ENCODE measurements at places on chromosomes 1 and 21.

DNA sequence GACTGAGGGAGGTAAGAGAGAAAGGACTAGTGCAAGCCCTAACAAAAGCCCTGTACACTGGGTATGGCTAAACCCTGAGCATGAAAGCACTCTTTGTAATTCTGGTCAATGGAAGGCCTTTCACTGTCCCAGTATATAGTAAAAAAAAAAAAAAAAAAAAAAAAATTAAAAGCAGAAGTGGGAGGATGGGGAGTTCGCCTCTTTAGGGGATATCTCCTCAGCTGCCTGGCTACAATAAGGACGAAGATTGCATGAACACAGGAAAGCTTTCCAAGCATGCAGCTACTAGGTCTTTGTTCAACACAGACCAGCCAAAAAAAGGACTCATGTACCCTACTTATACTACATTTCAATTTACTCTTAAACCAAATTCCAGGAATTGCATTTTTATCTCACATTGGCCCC, 59.1 kb downstream of the EIF4G3 start:
- DNase-seq = no peak

DNA sequence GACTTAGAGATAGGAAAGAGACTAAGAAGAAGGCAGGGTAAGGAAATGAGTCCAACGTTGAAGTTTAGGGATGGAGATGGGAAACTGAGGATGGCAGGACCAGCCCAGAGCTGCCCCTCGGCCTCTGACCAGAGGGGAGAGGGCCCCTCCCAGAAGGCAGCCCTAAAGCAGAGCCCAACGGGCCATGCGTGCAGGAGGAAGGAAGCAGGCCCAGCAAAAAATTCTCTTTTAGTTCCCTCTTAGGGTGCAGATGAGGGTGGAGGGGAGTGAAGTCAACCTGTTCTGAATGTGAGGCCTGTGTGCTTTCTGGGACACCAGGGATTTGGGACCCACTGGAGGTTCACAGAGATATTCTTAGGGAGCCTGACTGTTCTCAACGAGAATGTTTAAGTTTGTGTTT, 225.4 kb downstream of the RHOU start:
- no peak for DNase-seq

- DNase-seq = no peak
Measured at GRCh38 chr21:31426235-31426797, 82.3 kb upstream of the TIAM1 start.

GRCh38 chr1:64743954-64744491, 852 bp upstream of the RAVER2 start:
- DNase-seq = peak; percentile 39

GRCh38 chr1:175220853-175221556, 28.4 kb upstream of the KIAA0040 start:
- DNase-seq = no peak

GRCh38 chr1:244137725-244138124, 86.6 kb downstream of the ZBTB18 start:
- no peak for DNase-seq

DNA sequence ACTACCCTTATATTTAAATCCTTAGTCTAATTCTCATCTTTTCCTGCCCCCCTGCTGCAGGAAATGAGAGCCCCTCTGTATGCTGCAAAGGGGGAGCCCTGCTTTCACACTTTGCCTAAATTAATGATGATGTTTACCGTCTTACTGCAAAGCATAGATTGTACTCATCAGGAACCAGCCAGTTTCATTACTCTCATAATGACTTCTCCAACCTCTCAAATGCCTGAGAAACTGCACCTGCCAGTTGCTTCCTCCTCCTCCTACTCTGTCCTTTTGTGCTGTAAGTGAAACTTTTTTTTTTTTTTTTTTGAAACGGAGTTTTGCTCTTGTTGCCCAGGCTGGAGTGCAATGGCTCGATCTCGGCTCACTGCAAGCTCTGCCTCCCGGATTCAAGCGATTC, 101.7 kb downstream of the ADSS2 start:
- DNase-seq = no peak

GRCh38 chr1:25677193-25677773, 60.7 kb downstream of the MAN1C1 start:
- no peak for DNase-seq

DNA sequence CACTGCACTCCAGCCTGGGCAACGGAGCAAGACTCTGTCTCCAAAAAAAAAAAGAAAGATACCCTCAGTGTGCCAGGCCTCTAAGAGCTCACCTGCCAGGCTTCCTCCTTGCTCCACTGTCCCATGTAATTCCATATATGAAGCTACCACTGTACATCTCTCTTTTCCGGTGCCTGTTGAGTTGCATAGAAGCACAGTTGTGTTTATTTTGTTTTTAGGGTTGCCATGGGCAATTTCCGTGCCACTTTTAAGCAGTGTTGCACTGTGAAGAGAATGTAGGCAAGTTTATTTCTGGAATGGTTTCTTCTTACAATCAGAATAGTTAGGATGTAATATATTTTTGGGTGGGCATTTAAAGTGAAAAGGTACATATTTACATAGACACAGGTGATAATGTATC, 23.3 kb downstream of the MR1 start:
- DNase-seq = peak; percentile 32

DNA sequence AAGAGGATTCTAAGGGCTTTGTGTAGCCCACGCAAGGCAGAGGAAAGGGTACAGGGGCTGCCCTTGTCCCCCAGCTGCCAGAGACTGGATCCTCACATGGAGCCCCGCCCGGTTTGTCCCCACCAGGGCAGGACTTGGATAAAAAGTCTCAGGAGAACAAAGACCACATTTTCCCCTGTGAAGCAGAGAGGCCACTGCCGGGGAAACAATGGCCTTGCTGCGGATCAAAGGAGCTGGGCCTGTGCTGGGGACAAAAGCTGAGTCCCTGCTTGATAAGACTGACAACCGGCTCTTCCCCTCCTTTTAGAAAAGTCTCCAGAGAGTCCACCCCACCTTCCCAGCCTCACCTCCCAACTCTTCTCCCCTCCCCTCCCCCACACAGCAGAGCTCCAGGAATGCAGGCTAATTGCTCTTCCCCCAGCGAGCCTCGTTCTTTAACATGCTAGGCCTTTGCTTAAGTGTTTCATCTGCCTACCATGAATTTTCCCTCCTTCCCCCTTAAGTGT, 142.4 kb downstream of the PLPP3 start:
- no peak for DNase-seq

- no peak for DNase-seq
Measured at GRCh38 chr1:220921498-220921897, 42.3 kb downstream of the HLX start.

GRCh38 chr1:212678456-212679410, 20.9 kb downstream of the BATF3 start:
- DNase-seq = no peak

DNA sequence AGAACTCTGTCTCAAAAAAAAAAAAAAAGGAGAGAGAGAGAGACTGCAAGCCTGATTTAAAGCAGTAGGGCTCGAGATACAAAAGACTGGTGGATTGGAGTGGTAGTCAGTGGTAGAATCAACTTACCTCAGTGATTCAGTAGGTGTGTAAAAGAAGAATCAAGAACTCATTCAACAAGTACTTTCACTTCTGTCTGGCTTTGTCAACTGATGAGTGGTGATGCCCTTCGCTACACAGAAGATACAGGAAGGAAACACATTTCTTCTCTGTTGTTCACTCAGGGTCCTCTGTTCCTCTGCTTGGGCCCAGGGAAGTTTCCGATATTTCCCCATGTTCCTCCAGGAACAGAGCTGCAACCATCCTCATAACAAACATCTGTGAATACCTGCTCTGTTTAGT, 68.6 kb upstream of the COG2 start:
- no peak for DNase-seq

GRCh38 chr1:150813028-150813707, 5.1 kb upstream of the CTSK start:
- DNase-seq = peak; percentile 41

GRCh38 chr1:61237659-61238358, 155.4 kb downstream of the NFIA start:
- no peak for DNase-seq

DNA sequence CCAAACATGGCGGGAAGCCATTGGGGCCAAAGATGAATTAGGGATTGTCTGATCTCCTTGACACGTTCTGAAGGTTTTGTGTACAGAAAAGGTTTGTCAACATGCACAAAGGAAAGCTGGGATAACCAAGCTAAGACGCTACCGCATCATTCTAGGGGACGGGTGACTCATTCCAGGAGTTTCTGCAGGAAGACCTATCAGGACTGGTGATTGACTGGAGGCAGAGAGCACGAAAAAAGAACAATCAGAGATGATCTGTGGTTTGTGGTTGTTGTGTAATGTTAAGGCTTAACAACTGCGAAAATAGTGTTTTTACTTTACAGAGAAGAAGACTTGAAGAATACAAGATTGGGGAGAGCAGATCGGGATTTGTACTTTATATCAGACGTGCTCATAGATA, 22.2 kb upstream of the ERG start:
- DNase-seq = no peak

DNA sequence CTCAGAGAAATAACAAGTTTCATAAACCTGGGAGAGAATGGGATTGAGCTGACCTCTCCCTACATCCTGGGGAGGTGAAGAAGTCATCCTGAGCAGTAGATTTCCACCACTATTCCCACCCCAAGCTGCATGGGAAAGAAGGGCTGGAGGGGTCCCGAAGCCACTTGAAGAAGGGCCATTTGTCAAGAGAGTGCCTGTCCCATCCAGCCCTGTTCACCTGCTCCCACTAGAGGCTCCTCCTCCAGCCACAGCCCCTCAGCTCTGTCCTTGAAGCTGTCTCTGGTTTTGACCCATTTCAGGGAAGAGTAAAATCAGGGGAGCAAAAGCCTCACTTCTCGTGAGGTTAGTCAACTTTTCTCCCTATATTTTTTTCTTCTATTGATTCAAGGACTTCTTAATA, 155.8 kb upstream of the DNAH14 start:
- no peak for DNase-seq

DNA sequence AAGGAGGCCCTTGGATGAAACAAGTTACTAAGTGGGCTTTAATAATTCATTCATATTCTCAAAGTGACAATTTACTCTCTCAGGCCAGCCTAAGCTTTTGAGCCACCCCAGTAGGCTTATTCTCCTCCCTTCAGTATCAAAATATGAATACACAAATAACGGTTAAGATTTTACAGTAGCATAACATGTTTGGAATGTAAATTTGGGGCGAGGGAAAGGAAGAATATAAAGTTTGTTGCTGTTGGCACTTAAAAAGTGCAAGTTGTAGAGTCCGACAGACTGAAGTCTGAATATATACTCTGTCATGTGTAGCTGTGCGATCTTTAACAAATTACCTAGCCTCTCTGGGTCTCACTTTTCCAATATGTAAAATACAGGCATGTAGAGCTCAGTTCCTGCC, 22.6 kb upstream of the MYSM1 start:
- DNase-seq = no peak
